ENCODE measurements at places on chromosomes 16 and 17. TPM values are rescaled to one million over a fixed set of nuclear protein-coding genes. Genes with fewer than 3 reads are reported as not detected.

Gene CRYBA1
- polyA plus RNA-seq = not detected

Gene PIRT
- polyA plus RNA-seq = 0.21 TPM

- DNase-seq = no peak
These were observed 208.0 kb downstream of the FOXL1 start for GRCh38 chr16:86786338-86786737.

DNA sequence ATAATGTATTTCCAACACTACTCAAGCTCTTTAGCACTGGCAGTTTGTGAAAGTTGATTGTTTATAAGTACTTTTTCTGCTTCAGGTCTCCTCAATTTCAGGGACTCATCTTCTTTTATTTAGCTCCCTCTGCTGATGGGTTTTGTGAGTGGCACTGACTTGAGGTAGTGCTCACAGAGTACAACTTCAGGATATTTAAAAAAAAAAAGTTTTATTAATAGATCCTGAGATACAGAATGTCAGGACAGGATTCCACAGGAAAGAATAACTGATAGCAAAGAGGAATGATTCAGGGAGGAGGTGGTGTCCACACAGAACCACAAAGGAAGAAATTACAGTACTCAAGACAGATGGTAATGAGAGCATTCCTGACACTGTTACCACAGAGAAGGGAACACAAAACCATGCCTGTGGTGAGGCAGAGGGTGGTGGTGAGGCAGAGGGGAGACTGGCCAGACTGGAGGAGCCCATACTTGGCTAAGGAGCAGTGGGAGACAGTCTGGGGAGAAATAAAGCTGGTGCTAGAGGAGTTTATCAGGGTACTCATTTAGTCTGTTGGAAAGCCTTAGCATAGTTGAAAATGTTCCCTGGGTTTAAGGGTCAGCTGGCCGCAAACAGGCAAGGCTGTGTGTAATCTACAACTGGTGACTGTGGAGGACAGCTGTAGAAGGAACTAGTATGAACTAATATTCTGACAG lies 63.7 kb downstream of the SPAG9 start:
- DNase-seq = peak; percentile 41

Gene CRISPLD2
- 7.2 TPM for polyA plus RNA-seq

DNA sequence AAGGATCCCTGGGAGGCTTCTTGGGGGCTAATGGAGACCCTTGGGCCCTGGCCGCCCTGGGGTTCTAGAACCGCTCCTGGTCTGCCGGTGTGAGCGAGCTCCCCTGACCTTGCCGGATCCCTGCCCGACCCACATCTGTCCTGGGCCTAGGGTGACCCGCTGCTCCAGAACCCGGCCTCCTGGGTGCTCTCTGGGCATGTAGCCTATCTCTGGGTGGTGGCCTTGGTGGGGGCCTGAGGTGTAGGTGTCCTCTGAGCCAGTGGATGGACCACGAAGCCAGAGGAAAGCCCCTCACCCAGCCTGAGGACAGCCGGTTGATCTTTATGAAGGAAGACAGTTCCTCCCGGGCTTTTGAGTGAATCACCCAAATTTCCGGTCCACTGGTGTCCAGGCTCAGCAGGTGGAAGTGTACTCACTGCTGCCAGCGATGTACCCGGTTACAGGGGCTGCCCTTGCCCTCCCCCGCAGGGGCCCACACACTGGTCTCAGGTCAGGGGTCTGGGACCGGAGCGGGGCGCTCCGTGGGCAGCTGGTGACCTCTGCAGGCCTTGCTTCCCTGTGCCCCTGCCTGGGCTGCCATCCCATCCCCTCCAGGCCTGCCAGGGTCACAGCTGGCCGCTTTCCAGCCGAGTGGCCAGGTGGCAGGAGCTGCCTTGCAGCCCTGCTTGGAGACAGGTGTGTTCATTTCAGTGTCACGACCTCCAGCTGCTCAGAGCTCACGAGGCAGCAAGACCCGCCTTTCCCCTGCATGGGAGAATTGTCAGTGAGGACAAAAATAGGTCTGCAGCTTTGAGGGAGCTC lies 10.5 kb upstream of the GSE1 start:
- no peak for DNase-seq

Gene HASPIN
- 2.9 TPM for polyA plus RNA-seq

DNA sequence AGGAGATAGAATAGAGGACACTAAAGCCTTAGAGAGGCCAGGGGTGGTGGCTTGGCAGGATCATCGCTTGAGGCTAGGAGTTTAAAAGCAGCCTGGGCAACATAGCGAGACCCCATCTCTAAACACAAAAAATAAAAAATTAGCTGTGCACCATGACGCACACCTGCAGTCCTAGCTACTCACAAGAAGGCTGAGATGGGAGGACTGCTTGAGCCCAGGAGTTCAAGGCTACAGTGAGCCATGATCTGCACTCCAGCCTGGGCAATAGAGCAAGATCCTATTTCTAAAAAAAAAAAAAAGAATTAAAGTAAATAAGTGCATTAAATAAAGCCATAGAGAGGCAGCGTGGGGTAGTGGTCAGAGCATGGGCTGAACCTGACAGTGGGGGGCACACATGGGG lies 19.1 kb downstream of the SBK1 start:
- no peak for DNase-seq

Gene HS3ST2
- 0.37 TPM for polyA plus RNA-seq

Gene KRT40
- polyA plus RNA-seq = not detected

DNA sequence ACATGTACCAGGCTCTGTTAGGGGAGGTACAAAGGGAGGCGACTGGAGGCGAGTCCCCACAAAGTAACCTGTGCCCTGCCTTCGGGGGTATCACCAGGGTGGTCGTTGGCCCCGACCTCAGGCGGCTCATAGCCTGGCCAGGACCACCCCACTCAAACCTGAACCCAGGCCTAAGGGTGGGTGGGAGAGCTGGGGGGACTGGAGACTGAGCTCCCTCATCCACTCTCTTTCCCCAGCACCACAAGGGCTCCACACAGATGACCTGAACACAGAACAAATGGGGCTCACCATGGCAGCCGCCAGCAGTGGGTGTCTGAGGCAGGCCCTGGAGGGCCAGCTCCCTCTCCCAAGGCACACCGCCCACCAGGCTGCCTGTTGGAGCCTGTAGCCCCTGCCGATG lies 120.6 kb upstream of the TNRC6C start:
- no peak for DNase-seq

DNA sequence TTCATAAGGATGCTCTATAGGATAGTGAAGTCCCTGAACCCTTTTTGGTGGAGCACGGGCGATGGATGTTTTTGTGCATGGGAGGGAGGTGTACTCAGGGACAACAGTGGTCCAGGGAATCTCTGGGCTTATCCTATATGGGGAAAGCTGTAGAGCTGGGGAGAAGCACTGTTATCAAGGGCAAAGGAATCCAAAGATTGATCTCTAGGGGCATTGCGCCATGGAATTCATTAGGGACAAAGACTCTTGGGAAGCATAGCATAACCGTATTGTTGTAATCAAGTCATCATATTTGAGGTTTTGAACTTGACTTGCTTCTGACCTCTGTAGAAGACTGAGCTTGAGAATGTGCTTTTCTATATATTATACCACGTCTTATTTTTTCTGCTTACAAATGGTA lies 172.9 kb upstream of the ZFHX3 start:
- DNase-seq = no peak

Gene EVI2B
- 3.6 TPM for polyA plus RNA-seq

Gene FOXF1
- 0.60 TPM for polyA plus RNA-seq

GRCh38 chr16:65547772-65548446 lies 426.0 kb upstream of the CDH11 start:
- DNase-seq = no peak

Gene HERPUD1
- 117 TPM for polyA plus RNA-seq

Gene GPR179
- 0.09 TPM for polyA plus RNA-seq

Gene AIPL1
- polyA plus RNA-seq = not detected

GRCh38 chr16:84072014-84072413 lies 29.4 kb upstream of the SLC38A8 start:
- no peak for DNase-seq

GRCh38 chr16:83898463-83899271 lies at the start of gene MLYCD:
MLYCD (plus strand) TSS chr16:83899115; CDS start chr16:83899145, 30 bp downstream.
- DNase-seq = peak; percentile 67

Gene NUTF2
- 128 TPM for polyA plus RNA-seq

DNA sequence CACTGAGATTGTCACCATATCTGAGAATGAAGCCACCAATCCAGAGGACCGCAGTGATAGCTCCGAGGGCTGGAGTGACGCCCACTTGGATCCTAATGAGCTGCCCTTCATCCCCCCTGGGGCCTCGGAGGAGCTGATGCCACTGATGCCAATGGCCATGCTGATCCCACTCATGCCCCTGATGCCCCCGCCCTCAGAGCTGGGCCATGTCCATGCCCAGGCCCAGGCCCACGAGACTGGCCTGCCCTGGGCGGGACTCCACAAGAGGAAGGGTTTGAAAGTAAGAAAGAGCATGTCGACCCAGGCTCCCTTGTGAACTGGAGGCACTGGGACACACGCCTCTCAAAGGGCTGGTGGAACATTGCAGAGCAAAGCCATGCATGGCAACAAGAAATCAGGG lies 2.0 kb downstream of the SPPL2C start:
- no peak for DNase-seq

Gene TSEN54
- polyA plus RNA-seq = 47.8 TPM
